MM.1S (cell line): ENCODE measurements at places on chromosomes 2 and 18.

- DNase-seq = no peak
Measured at GRCh38 chr2:20148923-20149702, 75.8 kb downstream of the SDC1 start.

GRCh38 chr2:154455866-154456265, 242.6 kb upstream of the KCNJ3 start:
- DNase-seq = no peak

- no peak for DNase-seq
Measured at GRCh38 chr2:97747716-97748115, 34.3 kb downstream of the ZAP70 start.

- no peak for DNase-seq
Measured at GRCh38 chr18:59478591-59478990, 119.5 kb upstream of the LMAN1 start.

- DNase-seq = no peak
Measured at GRCh38 chr2:64558445-64559081, 34.4 kb downstream of the AFTPH start.

GRCh38 chr2:223594259-223594658, 7.9 kb downstream of the SCG2 start:
- no peak for DNase-seq
